Stimulated activated CD4-positive, alpha-beta T cell treated with anti-CD3 and anti-CD28 coated beads, Interleukin-15, amount 100 ng/mL, for 1 hour (primary cell): ENCODE measurements at places on chromosomes 6 and 20.

DNA sequence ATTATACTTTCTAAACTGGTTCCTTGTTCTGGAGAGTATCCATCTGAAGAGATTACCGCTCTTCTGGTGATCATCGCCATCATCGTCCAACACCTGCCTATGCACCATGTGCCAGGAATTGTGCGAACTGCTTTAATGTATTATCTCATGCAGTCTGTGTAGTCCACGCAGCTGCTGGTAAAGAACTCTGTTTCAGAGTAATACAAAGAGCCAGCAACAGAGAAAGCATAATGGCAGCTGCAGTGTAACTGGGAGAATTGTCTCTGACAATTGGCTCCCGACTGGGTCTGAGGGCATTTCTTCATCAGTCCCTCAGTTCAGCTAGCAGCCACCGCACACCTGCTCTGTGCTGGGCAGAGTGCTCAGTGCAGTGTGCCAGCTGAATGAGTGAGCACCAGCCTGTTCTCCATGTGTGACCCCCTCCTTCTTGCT is 383.4 kb downstream of the GRIK2 start:
- DNase-seq: no peak

DNA sequence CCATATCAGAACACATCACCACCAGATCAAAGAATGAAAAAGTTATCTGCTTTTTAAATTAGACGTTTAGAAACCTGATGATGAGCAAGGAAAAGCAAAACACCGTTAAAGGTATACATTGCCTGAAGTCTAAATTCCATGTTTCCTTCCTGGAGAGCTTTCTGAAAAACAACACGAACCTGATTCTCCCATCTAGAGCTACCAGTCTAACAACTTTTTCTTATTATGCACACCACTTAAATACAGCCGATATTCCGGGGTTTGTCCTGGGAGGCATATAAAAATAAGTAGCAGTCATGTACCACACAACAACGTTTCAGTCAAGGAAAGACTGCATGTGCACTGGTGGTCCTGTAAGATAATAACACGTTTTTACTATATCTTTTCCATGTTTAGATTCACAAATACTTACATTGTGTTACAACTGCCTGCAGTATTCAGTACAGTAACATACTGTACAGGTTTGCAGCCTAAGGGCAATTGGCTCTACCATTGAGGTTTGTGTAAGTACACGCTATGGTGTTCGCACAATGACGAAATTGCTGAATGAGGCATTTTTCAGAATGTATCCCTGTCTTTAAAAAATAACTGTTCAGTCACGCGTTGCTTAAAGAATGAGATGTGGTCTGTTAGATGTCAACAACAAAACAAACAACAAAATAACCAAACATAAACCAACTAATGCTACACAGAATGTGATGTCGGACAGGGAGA is 19.1 kb upstream of the LYRM2 start:
- no peak for DNase-seq

DNA sequence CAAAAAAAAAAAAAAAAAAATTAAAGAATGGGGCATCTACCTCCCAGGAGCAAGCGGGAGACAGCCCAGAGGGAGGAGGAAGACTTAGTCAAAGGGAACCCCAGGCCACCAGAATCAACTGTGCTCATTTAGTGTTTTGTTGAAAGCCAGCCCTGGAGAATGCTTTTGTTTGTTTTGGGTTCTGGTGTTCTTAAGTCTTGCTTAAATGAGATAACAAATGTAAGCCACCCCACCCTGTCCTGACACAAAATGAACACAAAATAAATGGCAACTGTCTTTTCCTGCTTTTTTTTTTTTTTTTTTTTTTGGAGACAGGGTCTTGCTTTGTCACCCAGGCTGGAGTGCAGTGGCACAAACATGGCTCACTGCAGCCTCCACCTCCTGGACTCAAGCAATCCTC is 165.0 kb upstream of the JARID2 start:
- DNase-seq: no peak

- no peak for DNase-seq
These were observed 3.1 kb downstream of the CHMP4B start for GRCh38 chr20:33814238-33814712.

DNA sequence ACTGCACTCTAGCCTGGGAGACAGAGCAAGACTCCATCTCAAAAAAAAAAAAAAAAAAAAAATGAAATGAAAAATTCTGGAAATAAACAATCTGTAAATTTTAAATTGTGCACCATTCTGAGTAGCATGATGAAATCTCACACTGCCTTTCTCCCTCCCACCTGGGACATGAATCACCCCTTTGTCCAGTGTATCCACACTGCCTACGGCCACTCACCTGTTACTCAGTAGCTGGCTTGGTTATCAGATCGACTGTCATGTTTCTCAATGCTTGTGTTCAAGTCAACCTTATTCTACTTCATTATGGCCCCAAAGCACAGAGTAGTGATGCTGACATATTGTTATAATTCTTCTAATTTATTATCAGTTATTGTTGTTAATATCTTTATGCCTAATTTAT is 58.7 kb upstream of the MTHFD1L start:
- no peak for DNase-seq
